Stimulated activated CD8-positive, alpha-beta memory T cell treated with anti-CD3 and anti-CD28 coated beads, Interleukin-2, amount 100 ng/mL, for 1 hour (primary cell): ENCODE measurements at places on chromosomes 2 and 18.

GRCh38 chr2:241422350-241422749 is 66.3 kb downstream of the FARP2 start:
- no peak for DNase-seq

GRCh38 chr2:11145350-11145749 is 9.9 kb upstream of the SLC66A3 start:
- no peak for DNase-seq

- DNase-seq = no peak
Observed at GRCh38 chr2:222289278-222290160, 9.3 kb downstream of the PAX3 start.

DNA sequence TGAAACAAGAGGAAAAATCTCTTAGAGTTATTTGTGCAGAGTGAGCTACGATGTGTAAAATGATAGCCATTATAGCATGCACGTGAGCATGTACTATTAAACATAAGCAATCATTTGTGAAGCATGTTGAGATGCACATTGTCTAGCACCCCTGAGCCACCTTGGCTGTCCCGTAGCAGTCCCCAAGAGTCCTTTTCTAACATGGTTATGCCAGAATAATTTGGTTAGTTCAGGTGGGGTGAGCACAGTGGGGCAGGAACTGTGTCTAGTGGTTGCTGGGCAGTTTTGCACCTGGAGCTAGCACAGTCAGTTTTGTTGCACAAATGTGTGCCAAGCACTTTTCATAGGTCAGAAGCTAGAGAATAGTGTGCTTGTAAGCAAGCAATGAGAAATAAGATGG is 809.8 kb downstream of the RNF144A start:
- DNase-seq = no peak

DNA sequence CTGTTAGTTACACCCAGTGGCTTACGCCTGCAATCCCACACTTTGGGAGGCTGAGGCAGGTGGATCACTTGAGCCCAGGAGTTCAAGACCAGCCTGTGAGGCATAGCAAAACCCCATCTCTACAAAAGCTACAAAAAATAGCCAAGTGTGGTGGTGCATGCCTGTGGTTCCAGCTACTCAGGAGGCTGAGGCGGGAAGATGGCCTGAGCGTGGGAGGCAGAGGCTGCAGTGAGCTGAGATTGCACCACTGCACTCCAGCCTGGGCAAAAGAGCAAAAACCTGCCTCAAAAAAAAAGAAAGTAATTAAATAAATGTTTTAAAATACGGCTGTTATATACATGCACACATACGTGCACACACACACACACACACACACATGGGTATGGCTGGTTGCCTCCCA is 194.8 kb downstream of the HDAC4 start:
- no peak for DNase-seq
